ENCODE measurements at places on chromosomes 2 and 18.

- DNase-seq = no peak
These were observed 159.4 kb downstream of the ACTR3 start for GRCh38 chr2:114049280-114049679.

GRCh38 chr18:37457341-37457740 lies 108.3 kb downstream of the CELF4 start:
- no peak for DNase-seq

DNA sequence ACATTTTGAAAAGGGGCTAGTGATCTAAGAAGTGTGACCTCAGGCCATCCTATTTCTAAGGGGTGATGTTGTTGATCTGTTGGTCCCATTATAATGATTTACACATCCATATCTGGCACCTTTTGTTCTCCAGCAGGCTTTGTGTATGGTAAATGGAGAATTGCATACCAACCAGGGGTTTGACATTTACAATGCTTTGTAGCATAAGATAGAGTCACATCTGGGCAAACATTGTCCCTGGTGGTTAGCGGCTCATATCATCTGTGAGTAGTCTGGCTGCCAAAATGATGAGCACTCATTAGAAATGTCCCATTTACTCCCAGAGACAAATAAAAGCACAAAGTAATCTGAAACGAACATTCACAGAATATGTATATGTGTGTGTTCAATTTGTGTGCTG lies 1775.5 kb upstream of the CELF4 start:
- no peak for DNase-seq

DNA sequence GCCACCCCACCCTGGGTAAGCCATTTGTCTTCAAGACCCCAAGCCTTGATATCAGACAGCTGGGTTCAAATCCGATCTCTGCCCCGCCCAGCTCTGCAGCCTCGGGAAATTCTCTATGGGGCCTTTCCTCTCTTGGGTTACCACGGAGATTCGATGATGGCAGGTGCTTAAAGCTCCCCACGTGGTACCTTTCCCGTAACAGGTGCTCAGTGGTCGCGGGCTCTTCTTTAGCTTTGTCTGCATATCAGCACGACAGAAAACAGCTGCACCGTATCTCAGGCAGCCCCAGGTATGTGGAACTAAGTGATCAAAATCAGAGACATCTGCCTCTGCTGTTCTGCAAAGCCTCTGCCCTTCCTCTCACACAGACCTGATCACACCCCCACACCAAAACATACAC lies 37.4 kb downstream of the TTC32 start:
- DNase-seq = no peak

DNA sequence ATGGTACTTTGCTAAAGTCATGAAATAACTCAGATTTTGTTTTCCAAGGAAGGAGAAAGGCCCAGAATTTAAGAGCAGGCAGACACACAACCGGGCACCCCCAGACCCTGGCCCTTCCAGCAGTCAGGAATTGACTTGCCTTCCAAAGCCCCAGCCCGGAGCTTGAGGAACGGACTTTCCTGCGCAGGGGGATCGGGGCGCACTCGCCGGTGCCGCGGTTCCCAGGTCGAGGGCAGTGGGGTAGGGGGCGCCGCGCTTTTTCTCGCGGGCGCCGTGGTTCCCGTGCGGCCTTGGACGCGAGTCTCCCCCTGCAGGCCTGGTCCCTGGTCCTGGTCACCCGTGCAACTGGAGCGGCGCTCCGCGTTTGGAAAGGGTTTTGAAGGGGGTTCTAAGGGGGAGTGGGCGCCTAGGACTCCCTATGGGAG lies 1.2 kb downstream of the ZNF236 start:
- no peak for DNase-seq

DNA sequence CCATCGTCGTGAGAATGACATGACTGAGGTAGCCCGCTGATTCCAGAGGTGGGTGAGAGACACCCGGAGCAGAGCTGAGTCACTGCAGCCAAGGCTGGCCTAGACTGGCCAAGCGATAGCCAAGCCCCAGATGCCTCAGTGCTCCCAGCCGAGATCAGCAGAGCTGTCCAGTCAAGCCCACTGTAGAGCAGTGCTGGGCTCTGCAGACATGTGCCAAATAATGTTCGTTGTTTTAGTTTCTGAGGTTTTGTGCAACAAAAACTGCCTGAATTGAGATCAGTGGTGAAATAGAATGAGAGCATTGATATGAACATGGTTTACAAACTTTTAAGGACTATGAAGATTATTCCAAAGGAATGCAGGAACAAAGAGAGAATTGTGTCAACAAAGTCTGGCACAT lies 42.1 kb downstream of the INSIG2 start:
- no peak for DNase-seq

- DNase-seq = no peak
These were observed 123.6 kb downstream of the ZNF521 start for GRCh38 chr18:25228410-25228809.

DNA sequence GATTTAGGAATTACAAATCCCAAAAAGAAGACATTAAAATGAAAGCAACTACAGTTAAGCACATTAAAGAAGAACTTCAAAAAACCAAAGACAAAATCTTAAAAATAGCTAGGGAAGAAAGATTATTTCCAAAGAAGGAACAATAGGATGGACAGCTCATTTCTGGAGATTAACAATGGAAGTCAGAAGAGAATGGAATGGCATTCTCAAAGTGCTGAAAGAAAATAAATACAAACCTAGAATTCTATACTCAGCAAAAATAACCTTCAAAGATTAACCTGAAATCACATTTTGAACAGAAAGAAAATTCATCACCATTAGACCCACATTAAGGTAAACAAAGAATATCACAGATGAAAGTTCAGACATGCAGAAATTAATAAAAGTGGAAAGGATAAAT lies 229.2 kb downstream of the HDAC4 start:
- DNase-seq = no peak

GRCh38 chr2:201127570-201127969 lies 11.6 kb downstream of the CFLAR start:
- DNase-seq = no peak

- DNase-seq = no peak
These were observed 78.0 kb downstream of the MARCHF4 start for GRCh38 chr2:216294305-216294704.

- no peak for DNase-seq
These were observed 218.6 kb downstream of the TCF4 start for GRCh38 chr18:55369346-55369745.

- no peak for DNase-seq
These were observed 60.0 kb downstream of the BOLA3 start for GRCh38 chr2:74087696-74088095.

DNA sequence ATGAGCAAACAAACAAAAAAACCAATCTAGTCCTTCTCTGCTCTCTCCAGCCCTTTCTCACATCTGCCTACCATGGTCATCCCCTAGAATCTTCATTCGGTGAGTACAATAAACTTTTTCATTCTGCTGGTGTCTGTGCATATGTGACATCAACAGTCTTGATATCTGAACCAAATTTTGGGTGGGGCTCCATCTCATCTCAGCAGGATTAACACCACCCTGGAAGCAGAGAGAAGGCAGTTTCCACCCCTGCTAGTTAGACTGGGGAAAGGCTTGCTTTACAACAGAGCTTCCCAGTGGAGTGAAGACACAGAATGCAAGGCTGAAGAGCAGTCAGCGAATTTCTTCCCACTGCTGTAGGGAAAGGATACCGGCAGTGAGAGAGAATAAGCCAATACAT lies 116.9 kb downstream of the TMEM131 start:
- DNase-seq = no peak

DNA sequence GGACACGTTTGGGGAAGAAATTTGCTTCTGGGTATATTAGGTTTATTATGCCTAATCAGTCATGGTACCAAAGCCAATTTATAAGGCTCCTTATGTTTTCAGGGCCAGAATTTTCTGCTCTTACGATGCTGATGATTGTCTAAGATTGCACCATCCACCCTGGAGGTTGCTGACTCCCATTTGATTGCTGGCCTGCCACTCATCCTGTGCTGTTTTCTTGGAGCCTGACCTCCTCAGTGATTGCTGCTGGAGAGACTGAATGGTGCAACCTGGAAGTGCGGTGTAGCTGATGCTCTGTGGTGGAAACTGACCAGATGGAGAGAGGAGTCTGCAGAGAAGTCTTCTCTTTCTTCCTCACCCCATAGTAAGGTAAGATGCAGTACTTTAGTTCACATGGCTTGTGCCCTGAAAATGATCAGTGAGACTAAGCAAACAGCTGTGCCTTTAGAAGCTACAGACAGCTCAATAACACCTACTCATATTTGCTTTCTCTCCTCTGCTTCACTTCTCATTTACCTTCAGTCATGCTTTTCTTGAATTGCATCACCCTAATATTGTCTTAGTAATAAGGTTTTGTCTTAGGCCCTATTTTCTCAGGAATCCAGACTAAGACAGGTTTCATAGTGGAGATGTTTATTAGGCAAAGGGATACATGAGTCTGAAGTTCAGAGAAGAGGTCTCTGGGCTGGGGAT lies 17.4 kb downstream of the ZNF24 start:
- DNase-seq = no peak

GRCh38 chr18:11654736-11655605 lies 34.1 kb upstream of the GNAL start:
- peak; percentile 21 for DNase-seq

GRCh38 chr2:16129716-16130540 lies 189.6 kb downstream of the MYCN start:
- DNase-seq = no peak

DNA sequence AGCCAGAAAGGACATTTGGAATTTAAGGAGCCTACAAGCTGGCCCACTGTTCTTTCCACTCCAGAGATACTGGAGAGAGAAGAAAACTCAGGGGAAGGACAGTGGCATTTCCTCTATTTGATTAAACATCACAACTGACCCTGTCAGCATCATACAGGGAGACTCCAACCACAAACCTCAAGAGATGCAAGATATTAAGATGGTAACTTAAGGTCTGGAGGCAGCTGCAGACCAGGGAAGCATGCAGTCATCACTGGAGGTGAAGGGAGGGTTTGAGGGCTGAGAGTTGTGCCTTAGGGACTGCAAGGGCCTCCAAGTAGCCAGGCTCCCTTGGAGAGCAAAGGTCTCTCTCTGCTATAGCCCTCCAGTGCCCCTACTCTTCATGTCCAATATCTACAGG lies 67.4 kb downstream of the RNF152 start:
- no peak for DNase-seq

DNA sequence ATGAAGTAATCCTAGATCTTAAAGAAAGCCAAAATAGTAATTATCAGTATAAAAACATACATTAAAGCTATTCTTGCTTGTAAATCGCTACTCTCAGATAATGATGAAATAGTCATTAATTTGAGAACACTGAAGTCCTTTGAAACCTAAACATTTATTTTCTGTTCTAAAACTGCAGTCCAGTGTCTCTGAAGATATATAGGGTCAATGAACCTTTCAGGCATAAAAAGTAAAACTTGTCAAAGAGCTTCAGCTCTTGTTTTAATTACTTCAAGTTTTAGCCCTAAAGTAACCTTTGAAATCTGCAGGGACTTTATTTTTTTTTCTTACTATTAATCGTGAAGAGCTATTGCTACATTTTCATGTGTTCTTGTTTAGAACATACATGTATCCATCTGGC lies 116.3 kb downstream of the KYNU start:
- DNase-seq = no peak

DNA sequence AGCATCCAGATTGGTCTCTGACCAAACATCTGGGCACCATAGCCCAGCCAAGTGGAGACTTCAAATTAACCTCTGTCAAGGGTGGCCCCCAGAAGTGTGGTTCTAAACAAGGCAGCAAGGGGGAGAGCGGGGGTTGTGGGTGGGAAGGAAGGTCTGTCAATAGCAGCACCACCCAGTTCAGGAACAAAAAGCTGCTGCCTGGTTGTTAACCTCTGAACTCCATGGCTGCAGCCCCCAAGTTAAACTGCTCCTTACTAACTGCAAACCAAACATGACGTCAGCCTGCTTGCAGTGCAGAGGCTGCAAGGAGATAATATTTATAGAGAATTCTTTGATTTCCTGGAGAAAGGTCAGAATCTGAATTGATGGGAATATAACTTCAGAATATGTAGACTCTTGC lies 76.5 kb downstream of the ARL4C start:
- no peak for DNase-seq

GRCh38 chr2:235418918-235419317 lies 74.9 kb upstream of the AGAP1 start:
- no peak for DNase-seq

GRCh38 chr2:227677928-227678327 lies 11.3 kb downstream of the SCYGR5 start:
- no peak for DNase-seq

DNA sequence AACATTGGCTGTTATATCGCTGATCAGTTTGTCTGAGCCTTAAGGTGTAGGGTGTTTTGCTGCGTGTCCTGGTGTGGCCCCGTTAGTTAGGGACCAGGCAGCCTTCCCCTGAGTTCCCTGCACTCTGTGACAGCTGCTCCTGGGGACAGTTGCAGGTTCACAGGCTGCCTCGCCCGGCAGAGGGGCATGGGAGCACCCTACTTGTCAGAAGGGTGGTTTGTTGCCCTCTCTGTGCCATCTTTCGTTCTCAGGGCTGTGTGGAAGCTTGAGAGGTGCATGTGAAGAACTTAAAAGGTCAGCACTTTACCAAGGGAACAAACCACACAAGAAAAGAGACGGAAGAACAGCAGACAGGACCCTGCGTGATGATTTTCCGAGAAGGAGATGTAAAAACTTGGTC lies 159.6 kb downstream of the LDLRAD4 start:
- DNase-seq = no peak

DNA sequence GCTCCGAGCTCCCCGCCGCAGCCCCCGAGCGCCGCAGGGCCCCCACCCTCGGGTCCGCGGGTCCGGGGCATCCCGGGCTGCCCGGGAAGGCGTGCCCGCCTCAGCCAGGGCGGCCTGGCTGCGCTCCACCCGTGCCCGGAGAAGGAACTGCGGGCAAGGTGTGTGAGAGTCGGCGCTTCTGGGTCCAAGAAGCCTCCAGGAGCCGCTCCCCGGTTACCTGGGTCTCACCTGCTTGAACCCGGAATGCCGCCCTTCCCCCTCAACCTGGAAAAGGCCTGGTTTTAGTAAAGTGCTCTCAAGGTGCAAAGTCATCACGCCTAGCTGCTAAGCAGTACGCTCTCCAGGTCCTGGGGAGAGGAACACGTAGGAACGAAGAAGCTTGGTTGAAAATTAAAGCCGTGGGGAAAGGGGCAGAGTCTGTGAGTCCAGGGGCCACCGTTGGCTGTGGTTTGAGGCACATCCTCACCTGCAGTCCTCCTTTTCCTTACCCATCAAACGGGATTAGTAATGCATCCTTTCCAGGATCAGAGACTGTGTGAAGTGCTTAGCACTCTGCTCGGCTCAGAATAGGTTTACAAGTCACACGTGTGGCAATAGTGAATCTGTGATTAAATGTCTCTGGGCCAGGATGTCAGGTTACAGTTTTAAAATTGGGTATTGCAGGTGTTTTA lies 1.2 kb downstream of the ASAP2 start:
- DNase-seq = no peak

DNA sequence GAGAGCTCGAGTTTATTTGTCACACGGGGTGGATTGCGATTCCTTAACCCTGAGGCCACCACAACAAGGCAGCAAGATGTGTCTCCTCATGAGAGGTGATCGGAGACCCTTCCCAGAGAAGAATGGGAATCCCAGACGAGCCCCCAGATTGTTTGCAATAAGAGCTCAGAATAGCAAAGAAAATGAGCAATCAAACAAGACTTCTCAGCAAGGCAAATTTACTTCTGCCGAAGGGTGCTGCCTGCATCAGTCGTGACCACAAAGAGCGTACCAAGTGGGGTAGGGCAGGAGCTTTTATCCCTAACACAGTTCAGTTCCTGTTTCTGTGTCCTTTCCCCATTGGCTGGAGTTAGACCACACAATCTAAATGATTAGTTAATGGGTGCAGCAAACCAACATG lies 237.5 kb upstream of the SYT4 start:
- DNase-seq = no peak

GRCh38 chr2:187459256-187459655 lies 11.2 kb upstream of the CALCRL start:
- DNase-seq = no peak

GRCh38 chr18:57660961-57661360 lies 39.3 kb upstream of the NARS1 start:
- no peak for DNase-seq
